CD8-positive, alpha-beta memory T cell (primary cell): ENCODE measurements at places on chromosomes 7 and 10. TPM values are rescaled to one million over a fixed set of nuclear protein-coding genes. Genes with fewer than 3 reads are reported as not detected.
A peak's percentile ranks its signal among the peaks of the same experiment; 100 is the strongest.

The TET1 gene
- 0.63 TPM for total RNA-seq

The NDUFB8 gene
- 246 TPM for total RNA-seq

The FAM221A gene
- 5.8 TPM for total RNA-seq

The PDGFA gene
- total RNA-seq, result 11.9 TPM

The MSMB gene
- total RNA-seq, result not detected

The TMEM270 gene
- not detected for total RNA-seq

The TMEM273 gene
- total RNA-seq, result 58.0 TPM

- DNase-seq, result no peak
These were observed 154.3 kb downstream of the SEMA3E start for GRCh38 chr7:83494683-83495082.

DNA sequence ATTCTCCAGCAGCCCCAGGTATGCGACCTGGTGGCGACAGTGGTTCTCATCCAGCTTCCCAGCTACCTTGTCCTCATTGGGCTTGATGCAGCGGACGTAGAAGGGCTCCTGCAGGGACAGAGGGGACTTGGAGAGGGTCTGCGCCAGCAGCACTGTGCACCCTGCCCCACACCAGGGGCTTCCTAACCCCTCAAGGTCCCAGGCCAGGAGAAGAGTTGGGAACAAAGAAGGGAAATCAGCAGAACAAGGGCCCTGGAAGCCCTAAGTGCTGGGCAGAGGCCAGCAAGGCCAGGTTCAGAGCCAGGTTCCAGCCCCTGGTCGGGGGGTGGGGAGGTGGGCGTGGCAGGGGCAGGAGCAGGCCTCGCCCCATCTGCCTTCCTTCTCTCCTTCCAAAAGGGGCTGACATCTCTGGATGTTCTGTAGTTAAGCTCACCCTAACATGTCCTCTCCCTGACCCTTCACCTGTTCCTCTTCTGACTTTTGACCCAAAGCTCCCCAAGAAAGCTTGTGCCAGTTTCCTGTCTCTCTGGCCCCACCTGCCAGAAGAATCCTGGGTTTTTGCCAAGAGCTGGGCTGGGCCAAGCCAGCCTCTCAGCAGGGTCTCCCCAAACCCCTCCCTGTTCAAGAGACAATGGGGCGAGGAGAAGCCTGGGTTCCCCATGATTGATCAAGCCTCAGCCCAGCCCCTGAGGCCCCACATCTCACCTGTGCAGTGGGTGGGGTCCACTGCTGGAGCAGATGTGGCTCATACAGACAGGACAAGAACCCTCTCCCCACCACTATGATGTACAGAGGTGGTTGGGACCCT, 11.9 kb downstream of the MYO1G start:
- DNase-seq, result peak; percentile 40

GRCh38 chr10:35300063-35300699, 36.1 kb upstream of the CCNY start:
- no peak for DNase-seq

GRCh38 chr10:23373156-23373555, 28.6 kb upstream of the C10orf67 start:
- DNase-seq, result no peak

GRCh38 chr7:42831718-42832522, 80.0 kb downstream of the C7orf25 start:
- no peak for DNase-seq

- DNase-seq, result no peak
These were observed 28.5 kb downstream of the EPC1 start for GRCh38 chr10:32318476-32318896.

DNA sequence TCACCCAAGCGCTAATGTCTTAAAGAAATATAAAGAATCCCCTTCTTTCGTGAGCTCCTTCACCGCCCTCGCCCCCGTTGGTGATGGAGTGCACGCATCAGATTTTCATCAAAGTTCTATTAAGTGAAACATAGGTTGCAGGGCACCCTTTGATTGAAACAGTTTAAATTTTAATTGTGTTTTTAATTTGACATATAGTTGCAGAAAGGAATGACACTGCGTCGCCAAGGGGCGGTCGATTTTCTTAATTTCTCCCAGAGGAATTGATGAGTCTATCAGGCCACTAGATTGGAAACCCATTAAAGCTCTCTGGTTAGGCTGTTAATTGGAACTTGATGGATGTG, 4.1 kb upstream of the HMX2 start:
- no peak for DNase-seq

DNA sequence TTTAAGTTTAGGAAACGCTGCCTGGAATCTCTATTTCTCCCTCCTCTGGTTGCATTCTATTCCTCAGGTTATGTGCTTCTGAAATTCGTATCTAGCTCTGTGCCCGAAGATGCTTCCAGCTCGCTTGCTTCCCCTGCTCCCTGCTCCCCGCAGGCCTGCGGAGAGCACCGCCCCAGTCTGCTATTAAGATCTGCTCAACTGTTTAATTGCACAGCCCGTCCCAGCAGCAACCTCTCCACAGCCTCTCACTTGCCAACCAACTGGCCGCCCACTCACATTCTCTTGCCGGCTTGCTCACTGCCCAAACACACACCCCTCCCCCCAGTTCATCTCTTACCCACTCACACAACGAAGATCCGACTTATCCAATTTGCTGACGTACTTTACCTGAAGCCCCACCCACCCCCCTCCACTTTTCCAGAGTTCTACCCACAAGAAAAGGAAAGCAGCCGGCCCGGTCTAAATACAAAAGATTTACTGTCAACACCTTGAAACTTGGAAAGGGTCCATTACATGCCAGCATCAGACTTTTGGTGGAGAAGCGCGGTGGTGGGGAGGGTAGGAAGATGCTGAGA, 167.3 kb upstream of the KLF14 start:
- DNase-seq, result no peak

DNA sequence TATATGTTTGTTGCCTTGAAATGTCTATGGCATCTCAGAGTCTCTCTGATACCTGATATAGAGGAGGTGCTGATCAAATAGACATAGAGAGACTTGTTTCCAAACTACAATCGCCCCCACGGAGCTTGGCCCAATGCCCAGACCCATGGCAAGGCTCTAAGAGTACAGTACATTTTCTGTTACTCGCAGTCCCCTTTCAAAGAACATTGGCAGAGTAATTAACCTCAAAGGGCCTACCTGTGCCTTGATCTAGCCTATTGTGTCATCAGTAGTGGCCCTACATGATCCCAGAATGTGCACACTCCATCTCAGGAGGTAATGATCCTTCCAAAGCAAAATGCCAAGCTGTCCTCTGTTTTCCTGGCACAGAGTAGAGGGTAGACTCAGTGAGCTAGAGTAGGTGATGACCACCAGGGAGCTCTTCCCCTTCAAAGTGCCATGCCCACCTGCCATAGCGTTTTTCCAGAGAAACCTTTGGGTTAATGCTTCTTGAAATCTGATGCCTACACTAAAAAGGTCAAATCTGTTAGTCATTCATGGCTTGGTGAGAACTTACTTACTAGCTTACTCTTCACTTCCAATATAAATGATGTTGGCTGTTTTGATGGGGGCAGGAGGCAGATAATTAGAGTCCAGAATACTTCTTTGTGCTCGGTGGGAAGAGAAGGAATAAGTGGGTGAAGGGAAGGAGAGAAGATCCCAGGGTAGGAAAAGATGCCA, 41.2 kb upstream of the ACSL5 start:
- no peak for DNase-seq

DNA sequence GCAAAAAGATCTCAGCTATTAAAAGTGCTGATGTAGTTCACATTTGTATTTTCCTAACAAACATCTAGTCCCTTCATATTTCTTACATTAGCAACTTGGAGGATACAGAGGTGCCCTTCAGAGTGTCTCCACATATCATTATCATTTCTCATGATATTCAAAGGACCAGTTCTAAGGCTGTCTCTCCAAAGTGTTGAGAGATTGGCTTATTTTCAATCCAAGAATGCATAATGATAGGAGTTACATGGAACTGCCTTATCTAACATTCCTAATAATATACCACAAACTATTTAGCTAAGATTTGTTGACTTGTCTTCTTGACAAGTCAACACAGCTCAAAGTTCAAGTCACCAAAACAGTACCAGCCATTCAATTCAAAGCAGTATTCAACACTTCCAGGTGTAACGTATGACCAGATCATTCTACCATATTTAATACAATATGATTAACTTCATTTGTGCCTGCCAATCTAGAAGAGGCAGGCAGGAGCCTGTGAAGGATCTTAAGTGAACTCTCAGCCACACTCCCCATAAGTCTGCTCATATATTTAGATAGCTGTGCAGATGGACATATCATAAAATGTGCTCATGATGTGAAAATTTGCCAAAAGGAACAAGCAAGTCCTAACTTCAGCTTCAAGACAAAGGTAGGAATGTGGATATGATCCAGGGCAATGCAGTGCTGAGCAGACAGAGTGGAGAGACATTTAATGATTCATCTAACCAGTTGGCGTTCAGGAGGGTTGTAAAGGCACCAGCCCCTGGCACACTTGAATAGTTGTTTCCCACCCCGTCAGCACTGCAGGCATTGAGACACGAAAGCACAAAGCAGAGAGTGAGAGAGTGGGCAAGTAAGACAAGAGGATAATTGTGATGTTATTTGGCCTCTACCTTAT, 108.3 kb downstream of the MTERF1 start:
- DNase-seq, result no peak

GRCh38 chr7:29989257-29989995, at the start of gene SCRN1:
TSS of gene SCRN1 (minus strand) at chr7:29989801. CDS start at chr7:29969067, 20,734 bp downstream.
- DNase-seq, result no peak
